AG08396 (cell line): ENCODE measurements at places on chromosomes 7 and 10.

DNA sequence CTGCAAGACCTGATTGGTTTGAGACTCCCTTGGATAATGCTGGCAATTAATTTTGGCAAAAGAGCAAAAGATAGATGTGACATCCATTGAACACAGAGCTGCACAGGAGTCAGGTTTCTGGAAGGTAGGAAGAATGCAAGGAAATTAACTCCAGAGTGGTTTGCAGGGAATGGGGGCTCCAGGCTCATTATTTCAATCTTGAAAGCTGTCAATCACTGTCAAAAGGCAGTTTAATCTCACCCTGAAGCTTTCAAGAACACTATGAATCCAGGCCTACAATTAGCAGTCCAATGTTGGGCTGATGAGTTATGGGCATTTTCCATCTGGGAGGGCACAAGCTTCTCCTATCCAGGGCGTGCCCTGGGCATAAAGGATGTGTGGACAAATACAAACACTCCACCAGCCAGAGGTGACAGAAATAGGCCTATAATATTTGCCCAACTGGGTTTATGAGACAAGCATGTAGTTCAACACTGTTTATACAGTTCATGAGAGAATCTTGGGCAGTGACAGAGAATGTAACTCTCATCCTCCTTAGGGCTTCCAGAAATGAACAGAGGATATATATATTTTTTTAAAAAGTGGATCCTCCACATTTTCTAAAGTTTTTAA is 80.5 kb downstream of the KCNMA1 start:
- DNase-seq, result no peak

DNA sequence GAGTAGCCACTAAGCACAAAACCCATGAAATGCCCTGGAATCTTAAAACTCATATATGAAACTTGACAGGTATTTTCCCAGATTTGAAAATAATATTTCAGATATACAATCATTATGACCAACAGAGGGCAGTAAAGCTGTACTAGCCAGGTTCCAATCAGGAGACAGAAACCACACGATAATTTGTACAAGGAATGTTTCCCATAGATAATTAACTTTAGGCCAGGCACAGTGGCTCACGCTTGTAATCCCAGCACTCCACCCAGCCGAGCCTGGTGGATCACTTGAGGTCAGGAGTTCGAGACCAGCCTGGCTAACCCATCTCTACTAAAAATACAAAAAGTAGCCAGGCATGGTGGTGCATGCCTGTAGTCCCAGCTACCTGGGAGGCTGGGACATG is 31.0 kb upstream of the NUB1 start:
- DNase-seq, result no peak

GRCh38 chr10:124221356-124222317 is 128.2 kb upstream of the CHST15 start:
- DNase-seq, result no peak

DNA sequence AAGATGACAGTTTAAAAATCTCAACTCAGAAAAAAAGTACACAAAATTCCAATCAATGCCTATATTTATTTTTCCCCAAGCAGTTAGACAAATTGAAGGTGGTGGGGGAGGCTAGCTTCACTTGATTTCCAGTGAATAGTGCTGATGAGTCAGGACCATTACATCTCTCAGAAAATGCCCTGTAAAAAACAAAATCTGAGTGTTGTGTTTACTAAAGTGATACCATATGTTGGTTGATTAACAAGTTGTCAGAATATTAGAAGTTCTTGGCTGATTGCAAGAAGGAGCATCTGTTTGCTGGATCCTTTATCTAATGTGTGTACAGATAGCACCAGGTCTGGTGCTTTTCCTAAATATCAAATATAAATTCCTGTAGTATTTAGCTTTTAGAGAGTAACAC is 31.3 kb upstream of the KIAA1217 start:
- no peak for DNase-seq

GRCh38 chr7:23938937-23939552 is 229.0 kb downstream of the STK31 start:
- no peak for DNase-seq

DNA sequence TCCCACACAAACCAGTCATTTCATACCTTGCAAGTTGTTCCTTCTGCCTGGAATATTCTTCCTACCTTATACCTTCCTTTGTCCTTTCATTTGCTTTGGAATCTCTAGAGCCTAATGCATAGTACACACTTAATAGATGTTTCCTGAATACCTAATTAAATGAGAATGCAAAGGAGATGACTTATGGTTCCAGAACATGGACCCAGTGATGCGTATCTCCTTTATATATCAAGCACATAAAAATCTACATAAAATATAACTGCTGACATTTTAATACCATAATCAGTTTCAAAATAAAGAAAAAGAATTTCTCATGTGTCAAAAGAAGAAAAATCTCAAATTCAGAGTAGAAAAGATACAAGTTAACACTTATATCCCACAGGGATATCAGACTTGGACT is 110.6 kb upstream of the ASAH2 start:
- no peak for DNase-seq

DNA sequence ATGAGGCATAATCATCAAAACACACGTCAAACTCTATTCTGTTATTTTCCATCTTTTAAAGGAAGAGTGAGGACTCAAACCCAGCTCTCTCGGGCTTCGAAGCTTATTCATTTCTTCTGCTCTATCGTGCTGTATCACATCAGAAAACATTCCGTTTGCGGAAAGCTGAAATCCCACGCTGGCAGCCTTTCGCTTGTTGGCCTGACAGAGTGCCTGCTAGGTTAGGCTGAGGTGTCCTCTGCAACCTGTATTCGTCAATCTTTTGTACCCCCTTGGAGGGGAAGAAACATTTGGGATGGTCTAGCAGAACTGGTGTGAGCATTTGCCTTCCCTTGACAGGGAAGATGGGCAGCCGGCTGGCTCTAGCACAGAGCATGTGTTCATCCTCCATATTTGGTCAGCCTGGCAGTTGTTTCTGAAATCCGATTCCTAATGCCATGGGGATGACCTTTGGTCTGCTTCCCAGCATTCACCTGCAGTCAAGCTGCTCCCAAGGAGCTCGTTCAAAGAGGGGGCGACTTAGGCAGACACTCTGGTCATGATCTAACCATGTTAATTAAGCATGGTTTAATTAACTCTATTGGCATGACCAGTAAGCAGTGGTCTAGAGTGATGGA is 55.2 kb downstream of the TACC2 start:
- peak; percentile 44 for DNase-seq

- no peak for DNase-seq
Measured at GRCh38 chr7:972676-973309, 2.6 kb downstream of the COX19 start.

DNA sequence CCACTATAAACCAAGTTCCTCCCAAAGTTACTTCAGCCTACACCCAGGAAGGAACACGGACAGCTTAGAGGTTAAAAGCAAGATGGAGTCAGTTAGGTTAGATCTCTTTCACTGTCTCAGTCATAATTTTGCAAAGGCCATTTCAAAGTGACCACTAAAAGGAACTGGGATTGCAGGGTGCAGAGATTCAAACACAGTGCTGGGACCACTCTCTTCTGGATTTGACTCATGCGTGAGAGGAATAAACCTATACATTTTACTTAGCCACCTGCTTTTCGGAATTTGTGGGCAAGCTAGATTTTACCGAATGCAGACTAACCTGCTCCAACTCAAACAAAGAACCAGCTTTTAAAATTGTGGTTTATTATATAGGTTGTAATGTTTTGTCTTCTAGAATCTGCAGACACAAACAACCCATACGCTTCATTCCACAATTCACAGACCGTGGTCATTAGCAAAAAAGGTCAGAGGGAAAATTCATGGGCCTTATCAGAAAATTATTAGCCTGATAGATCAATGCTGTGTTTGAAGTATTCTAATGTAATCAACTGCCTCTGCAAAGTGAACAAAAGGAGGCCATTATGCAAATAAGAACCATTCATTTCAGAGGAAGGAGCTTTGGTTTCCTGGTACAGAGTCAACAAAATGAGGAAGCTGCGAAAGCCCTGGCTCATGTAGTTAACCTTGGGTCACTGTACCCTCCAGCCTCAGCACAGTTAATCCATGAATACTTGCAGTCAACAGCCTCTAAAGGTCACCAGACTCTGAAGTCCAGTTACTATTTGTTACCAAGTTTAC is 342.7 kb upstream of the KLF6 start:
- no peak for DNase-seq

DNA sequence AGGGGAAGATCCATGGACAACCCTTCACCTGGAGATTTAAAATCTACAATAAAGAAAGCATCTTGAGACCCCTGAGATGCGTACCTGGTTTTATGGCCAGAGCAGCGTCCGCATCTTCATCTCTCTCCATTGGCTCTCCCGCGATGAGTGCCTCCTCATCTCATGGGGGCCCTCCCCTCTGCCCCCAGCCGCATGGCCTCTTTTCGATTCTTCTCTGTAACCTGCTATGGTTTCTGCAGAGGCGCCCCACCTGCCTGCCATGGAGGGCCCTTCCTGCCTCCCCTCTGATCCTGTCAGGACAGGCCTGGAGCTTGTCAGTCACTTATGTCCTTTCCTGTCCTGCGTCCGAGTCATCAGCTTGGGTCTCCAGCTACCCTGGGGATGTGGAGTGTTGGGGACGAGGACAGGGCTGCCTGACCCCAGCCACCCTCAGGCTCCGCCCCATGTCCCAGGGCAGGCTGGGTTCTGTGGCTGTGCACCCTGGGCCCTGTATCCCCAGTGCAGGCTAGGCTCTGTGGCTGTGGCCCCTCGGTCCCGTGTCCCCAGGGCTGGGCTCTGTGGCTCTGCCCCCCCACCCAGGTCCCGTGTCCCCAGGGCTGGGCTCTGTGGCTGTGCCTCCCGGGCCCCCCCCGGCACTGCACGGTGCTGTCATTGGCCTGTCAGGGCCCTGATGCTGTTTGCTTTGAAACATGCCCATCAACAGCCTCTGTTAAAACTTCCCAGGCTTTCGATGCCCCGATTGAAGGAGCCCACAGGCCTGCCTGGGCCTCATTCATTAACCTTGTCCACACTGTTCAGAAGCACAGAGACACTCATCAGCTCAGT is 99.8 kb downstream of the WDR37 start:
- DNase-seq, result no peak

DNA sequence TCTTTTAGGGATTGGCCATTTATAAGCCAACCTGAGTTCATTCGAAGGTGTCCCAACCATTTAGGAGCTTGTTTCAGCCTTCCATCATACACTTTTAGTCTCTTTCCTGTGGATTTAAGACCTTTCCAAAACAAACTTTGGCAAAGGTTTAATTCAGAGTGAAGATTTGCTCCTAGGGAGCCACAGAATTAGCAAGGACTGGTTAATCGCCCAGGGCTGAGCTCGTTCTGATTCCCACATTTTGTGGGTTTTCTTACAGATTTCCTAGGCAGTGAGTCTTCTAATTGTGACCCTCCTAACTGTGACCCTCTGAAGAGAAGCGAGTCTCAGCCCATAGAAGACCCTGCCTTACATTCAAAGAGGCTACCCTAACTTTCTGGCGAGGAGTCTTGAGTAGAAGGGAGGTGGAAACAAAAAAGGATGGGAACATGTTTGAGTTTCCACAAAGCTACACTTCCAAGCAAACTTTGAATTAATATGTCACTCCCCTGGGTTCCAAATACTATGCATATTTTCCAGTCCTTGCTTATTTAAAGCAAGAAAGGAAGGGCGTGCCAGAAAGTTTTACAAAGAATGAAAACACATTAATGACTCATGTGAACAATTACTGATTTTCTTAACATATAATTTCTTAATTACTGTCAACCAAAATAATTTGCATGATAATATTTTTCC is 118.3 kb downstream of the ARID5B start:
- DNase-seq, result no peak

- DNase-seq, result no peak
Measured at GRCh38 chr7:43649755-43650274, 66.9 kb downstream of the STK17A start.

- no peak for DNase-seq
Measured at GRCh38 chr7:26458466-26459145, 166.9 kb downstream of the SNX10 start.

GRCh38 chr7:76397409-76398183 is 11.9 kb downstream of the SSC4D start:
- peak; percentile 89 for DNase-seq

- peak; percentile 47 for DNase-seq
Measured at GRCh38 chr7:105876964-105877601, 684 bp upstream of the ATXN7L1 start.

DNA sequence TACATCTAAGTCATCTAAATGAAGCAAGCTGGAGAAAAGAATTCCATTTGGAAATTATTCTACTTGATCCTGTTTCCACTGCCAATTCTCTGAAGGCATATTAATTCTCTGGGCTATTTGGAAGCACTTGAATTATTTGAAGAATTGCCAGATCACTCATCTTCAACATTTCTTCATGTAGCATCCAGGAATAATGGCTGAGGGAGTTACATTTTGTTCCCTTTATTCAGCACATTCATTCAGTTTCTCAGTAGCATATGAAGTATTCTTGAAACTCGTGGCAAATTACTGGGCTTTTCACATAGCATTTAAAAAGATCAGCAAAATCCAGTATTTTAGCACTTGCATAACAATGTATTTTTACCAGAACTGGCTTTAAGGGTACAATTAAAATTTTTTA is 127.1 kb upstream of the VIPR2 start:
- DNase-seq, result no peak

DNA sequence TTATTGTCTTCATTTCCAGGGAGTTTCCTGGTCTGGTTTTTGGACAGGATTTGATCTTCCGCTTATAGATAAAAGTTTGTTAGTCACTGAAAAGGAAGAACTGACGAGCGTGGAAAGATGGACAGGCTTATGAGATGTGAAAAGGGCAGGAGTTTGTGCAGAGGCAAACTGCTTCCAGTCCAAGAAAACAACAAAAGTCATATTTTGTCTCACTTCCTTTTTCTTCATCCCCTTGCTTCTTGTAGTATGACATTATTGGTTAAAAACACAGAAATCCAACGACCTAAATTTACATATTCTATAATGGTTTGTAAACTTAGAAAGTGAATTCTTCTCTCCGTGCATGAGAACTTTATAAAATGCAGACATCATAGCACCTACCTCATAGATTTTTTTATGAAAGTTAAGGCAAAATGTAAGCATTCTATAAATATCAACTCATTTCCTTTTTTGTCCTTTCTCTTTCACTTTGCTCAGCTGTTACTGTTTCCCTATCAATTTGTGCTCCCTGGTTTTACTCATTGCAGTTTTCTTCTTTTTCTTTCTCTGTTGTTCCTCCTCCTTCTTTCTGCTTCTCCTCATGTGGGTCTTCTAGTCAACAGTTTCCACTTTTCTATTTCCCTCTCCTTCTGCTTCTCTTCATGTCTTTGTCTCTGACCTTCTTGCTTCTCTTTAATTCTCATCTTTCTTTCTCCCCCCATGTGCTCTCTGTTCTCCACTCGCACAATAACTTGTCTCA is 370.2 kb downstream of the ARL4A start:
- no peak for DNase-seq
